ENCODE measurements at places on chromosomes 5 and 9. TPM values are rescaled to one million over a fixed set of nuclear protein-coding genes. Genes with fewer than 3 reads are reported as not detected.
A peak's percentile ranks its signal among the peaks of the same experiment; 100 is the strongest.

DNA sequence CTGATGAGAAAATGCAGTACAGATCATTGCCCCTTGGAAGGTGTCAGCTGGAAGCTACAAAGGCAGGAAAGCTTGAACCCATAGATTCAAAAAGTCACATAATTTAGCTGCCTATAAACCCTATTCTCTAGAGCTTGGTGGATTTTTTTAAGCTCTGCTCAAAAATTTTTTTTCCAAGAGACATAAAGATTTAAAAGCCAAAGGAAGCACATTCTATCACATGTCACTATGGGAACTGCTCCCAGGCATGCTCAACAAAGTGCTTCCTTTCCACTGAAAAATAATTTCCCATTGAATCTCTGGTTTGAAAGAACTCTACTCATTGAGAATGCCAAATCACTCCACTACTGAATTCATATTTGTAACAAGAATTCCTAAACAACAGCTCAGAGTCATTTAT, 419.8 kb downstream of the CETN3 start:
- no peak for DNase-seq

SLC6A7 gene
- total RNA-seq = not detected

TMOD1 gene
- total RNA-seq = 41.7 TPM

GRCh38 chr5:154819546-154819945, 30.9 kb downstream of the FAXDC2 start:
- DNase-seq = no peak

- DNase-seq = no peak
Observed at GRCh38 chr5:160923936-160924710, 72.1 kb upstream of the ATP10B start.

- peak; percentile 92 for DNase-seq
Observed at GRCh38 chr5:58922461-58923171, 339.7 kb downstream of the RAB3C start.

GRCh38 chr9:94014066-94014654, 59.0 kb upstream of the BARX1 start:
- DNase-seq = no peak

ECSCR gene
- 6.1 TPM for total RNA-seq

DNA sequence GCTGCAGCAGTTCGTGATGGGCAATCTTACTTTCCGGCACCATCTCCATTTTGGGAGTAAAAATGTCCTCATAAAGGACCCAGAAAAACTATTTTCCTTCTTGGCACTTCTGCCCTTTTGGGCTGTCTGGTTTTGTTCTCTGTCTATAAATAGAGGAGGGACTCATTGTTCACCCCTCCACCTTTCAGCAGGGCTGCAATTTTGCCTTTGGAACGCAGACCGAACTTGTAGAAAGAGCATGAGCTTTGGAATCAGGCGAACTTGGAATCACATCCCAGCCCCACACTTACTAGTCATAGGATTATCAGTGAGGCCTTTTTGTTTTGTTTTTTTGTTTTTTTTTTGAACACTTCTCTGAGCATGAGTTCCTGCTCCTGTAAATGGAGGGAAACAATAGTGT, 178.1 kb upstream of the IL12B start:
- DNase-seq = no peak

GRCh38 chr5:106543330-106543729, 1127.4 kb downstream of the EFNA5 start:
- DNase-seq = no peak

- DNase-seq = no peak
Observed at GRCh38 chr5:169545762-169546161, 37.8 kb upstream of the SPDL1 start.

DNA sequence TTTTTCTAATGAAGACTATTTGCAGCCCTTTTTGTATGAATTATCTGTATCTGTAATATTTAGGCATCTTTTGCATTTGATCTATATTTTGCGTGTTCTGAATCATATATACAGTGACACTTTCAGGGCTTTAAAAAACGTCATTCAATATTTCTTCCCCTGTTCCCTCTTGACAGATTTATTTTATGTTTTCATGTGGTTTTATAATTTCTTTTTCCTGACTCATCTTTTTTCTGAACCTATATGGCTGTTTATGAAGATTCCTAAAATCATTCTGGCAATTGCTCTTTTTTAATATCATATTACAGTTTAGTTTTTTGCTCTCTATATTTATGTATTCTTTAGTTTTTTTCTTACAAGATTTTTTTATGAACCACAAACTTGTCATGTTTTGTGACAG, 67.6 kb downstream of the SMARCA2 start:
- no peak for DNase-seq

- DNase-seq = no peak
Observed at GRCh38 chr9:13428766-13429165, 149.3 kb upstream of the MPDZ start.

DNA sequence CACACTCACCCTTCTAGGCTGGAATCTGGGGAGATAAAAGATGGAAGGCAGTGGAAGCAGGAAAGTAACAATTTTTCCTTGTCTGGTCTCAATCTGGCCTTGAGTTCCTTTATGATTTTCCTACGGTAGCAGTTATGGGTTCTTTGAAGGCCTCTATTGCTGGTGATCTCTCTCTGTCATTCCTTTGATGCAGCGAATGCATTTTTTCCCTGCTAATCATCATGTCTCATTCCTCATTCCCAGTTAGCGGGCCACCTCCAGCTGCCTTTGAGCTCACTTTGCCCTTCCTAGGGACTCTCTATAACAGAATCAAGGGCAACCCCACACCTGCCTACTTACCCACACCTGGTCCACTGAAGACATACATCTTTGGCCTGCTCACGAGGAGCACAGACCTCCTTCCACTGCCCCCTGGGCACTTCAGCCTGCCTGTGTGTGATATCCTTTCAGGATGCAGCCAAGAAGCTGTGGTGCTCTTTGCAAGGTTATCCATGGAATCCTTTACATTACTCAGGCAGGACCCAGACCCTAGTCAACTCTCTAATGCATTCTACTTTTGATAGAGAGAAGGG, 191.7 kb downstream of the DRD1 start:
- DNase-seq = no peak

DNA sequence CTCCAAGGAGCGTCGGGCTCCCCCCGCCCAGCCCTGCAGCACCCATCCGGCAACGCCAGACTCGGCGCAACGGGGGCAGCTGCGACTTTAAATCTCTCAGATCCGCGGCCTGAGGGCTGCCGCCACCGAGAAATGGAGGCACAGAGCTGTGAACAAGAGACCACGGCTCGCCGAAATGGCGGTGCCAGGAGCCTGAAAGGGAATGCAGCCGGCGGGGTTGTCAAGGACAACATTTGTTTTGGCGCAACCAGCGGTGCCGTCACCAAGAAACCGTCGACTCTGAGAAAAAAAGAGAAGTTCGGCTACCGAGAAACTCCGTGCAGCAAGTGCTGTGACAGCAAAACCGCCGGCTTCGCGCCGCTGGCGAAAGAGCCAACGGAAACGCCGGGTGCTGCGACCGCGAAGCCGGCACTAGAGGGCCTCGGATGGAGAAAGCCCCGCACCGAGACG, 2.1 kb upstream of the ANXA2R start:
- DNase-seq = peak; percentile 89

TJP2 gene
- 23.0 TPM for total RNA-seq

GRCh38 chr5:175576096-175576495, 81.8 kb upstream of the HRH2 start:
- no peak for DNase-seq

ELOVL7 gene
- 2.5 TPM for total RNA-seq

- DNase-seq = no peak
Observed at GRCh38 chr5:154866841-154867240, 8.4 kb downstream of the CNOT8 start.

NIPAL4 gene
- 2.8 TPM for total RNA-seq

DNA sequence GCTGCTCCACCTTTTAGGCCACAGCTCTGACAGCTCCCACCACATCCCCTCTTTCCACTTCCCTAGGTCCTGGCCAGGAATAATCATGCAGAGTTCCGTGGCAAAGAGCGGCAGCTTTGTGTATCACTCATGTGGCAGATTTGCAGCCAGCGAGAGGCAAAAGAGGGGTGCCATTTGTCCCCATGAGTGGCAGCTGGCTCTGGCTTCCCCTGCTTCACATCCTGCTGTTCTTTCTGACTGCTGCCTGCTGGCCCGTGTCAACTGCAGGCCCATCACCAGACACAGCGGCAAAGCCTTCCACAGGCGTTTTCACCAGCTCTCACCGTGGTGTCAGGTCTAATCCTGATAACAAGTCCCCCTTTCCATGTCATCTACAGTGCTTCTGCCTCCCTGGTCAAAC, 430.6 kb upstream of the DAP start:
- no peak for DNase-seq

- no peak for DNase-seq
Observed at GRCh38 chr9:114687034-114687433, 5.0 kb upstream of the TEX48 start.

DNA sequence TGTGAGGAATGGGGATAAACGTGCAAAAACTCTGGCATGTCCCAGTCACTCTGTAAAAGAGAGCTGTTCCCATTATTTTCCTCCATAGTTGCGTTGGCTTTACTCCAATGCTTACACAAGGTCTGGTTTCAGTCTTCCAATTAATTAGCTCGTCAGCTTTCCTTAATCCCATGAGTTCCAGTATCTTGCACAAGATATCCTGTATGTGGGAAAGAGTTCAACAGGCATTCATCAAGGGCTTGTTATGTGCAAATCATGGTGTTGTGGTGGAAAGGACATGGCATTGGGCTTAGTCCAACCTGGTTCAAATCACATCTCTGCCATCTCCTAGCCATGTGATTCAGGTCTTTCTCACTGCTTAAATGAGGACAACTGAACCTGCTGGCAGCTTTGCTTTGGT, 77.5 kb upstream of the PANK3 start:
- no peak for DNase-seq

DNA sequence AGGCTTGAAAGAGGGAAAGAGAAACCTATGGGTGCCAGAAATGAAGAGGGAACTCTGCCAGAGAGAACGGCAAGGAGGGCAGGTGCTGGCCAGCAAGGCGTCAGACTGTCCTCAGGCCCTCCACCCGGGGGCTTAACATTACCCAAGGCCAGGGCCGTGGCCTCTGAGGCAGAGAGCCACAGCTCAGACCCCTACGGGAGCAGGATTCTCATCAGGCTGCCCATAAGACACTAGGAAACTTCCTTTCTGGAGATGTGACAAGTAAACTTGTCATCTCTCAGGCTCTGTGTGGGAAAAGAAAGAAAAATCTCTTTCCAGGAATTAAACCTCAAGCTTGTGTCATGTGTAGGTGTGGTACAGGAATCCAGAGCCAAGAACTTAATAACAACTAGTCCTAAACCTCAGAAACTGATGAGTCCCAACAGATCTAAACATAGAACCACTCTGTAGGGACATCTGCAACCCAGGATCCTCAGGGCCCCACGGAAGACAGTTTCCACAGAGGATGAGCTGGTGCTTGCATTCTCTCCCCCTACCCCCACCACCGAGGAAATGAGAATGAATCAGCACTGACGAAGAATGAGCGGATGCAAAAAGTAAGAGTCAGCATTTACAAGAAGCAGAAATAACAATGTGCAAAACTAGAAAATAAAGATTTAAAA, 74.3 kb downstream of the DCP2 start:
- no peak for DNase-seq

GRCh38 chr9:79152306-79152705, 419.5 kb upstream of the TLE4 start:
- no peak for DNase-seq

DNA sequence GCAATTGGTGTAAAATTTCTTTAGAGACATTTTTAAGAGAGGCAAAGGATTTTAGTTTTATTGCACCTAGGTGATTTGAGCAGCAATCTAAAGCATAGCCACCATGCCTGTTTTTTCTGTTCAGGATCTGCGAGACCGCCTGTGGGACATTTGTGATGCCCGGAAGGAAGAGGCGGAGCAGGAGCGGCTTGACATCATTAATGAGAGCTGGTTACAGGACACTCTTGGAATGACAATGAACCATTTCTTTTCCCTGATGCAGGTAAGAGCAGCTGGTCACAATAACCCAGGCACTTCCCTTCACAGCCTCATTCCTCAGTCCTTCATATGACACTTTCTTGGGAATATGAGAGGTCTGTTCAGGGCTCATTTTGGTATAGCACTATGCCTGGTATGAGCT, 103.2 kb upstream of the IL7R start:
- no peak for DNase-seq

DNA sequence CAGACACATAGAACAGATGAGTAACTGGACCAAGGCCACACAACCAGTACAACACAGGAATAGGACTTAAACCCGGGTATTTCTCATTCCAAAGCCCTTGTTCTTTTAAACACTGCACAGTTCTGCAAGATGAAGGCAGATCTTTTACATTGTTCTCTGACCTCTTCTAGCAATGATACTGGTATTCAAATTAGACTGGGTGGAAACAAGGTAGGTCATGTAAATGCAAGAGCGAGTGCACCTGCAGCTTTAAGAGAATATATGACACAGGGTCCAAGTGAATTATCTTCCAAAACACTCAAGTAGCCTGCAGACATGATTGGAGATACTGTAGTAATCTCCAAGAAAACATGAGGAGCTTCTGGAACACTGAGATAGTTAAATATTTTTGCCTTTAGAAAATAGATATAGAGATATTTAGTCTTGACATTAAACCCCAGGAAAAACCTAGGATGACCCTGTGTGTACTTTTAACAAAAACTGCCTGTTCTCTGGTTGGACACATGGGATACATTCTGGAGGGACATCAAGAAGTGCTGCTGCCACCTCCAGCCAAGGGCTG, 130.6 kb upstream of the EPB41L4A start:
- no peak for DNase-seq

DNA sequence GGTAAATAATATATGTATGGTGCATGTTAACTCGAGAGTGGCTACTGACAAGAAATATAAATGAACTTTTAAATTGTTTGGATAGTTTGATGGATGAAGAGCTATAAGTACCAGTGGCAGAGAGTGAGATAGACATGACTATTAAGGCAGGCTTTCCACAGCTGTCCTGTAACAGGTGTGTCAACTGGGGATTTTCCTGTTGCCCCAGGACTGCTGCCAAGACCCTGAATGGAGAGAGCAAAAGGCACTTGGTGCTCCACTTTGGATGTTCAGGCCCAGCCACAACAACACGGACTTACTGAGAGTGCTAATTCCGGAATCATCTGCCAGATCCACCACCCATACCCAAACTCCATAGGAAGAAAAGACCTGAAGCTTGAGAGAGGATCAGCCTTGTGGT, 215.1 kb downstream of the SEC61B start:
- DNase-seq = no peak

GRCh38 chr5:1736065-1736464, 63.6 kb downstream of the MRPL36 start:
- DNase-seq = no peak

GRCh38 chr5:66945389-66946349, 250.9 kb downstream of the CD180 start:
- no peak for DNase-seq

ACTBL2 gene
- total RNA-seq = not detected

GRCh38 chr9:118362596-118362995, 658.4 kb downstream of the TLR4 start:
- DNase-seq = no peak

GRCh38 chr5:54754878-54755277, 230.5 kb downstream of the ESM1 start:
- no peak for DNase-seq

DNA sequence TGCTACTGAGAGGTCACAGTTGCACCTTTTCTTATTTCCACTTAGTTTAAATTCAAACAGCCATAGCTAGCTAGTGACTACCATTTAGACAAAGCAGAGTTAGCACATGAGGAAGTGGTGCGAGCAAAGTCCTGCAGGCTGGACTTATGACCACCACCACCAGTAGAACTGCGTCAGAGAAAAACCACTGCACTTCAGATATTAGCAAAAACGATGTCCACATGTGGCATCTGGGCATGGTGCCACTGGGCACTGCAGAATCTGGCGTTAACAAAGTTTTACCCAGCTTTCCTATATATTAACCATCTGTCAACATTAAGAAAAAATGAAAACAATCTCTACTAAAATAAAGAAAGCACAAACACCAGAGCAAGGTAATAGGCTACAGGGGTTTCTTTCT, 80.1 kb downstream of the SPTLC1 start:
- peak; percentile 75 for DNase-seq

GRCh38 chr9:12880406-12881015, 105.7 kb downstream of the LURAP1L start:
- no peak for DNase-seq

Data from sigmoid colon (tissue), 7 donors.